ENCODE measurements at places on chromosomes 7 and 10.
A peak's percentile ranks its signal among the peaks of the same experiment; 100 is the strongest.

DNA sequence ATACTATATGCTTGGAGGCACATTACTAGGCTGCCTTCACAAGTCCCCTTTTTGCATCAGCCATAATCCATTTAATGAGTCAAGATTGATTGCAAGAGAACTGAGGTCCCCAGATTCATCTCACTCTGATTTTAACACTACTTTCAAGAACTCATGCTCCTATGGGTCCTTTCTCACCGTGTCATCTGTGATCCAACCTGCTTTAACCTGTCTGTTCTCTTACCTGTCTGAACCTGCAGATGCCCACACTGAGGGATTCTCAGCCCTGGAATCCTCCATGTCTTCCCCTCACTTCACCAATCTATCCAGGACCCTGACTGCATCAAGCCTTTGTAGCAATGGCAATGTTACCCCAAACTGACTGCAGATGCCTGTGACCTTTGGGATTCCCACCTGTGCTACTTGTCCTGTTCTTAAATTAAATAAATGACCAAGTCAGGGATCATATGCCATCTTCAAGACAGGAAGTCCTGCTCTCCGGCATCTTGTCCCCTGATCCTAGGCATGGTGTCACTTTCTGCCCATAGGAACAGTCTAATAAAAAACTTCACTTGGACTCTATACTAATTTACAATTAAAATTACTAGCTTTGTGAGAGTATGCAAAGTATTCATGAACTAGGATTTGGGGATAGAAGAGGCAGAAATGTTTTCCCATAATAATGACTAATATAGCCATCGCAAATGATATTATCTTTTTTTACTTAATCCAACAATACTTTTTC, 25.9 kb upstream of the GOT1 start:
- no peak for DNase-seq

- no peak for DNase-seq
Measured at GRCh38 chr10:67763499-67764011, 67.6 kb upstream of the CTNNA3 start.

- DNase-seq: no peak
Measured at GRCh38 chr10:52472406-52473146, 158.5 kb downstream of the DKK1 start.

GRCh38 chr7:138649506-138649905, 51.7 kb downstream of the SVOPL start:
- no peak for DNase-seq

GRCh38 chr10:109418795-109419194, 504.5 kb downstream of the XPNPEP1 start:
- no peak for DNase-seq

DNA sequence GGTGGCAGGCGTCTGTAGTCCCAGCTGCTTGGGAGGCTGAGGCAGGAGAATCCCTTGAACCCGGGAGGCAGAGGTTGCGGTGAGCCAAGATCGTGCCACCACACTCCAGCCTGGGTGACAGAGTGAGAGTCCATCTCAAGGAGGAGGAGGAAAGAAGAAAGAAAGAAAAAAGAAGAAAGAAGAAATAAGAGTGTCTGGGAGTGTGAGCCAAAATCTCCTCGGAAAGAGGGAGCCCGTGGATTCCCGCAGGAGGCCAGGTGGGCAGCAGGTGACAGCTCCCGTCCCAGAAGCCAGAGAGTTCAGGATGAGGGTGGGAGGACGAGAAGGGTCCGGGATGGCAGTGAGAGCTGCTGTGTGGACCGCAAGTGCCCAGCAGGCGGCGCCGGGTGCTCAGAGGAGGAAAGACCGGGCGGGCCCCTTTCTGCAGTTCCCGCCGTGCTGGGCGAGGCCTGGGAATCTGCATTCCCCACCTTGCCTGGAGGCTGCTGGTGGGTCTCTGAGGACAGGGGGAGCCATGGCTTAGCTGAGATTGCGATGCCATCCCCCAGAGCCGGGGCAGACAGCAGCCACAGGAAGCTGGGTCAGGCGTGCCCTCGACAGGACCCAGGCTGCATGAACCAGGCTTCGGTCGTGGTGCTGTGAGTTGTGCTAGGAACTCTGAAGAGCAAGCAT, 17.1 kb upstream of the AMZ1 start:
- no peak for DNase-seq

DNA sequence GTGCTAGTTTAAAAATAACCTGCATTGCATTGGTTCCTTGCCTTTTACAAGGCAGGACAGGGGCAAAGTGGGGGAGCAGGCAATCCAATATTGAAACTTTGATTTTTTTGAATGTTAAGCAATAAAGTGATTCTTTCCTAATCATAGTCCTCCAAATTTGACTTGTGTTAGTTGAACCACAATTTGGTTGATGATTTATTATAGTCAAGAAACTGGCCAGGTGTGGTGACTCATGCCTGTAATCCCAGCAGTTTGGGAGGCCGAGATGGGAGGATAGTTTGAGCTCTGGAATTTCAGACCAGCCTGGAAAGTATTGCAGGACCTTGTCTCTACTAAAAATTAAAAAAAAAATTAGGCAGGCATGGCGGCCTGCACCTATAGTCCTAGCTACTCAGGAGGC, 27.9 kb upstream of the ABLIM1 start:
- no peak for DNase-seq

GRCh38 chr7:137681657-137682562, 164.9 kb downstream of the DGKI start:
- DNase-seq: no peak

- no peak for DNase-seq
Measured at GRCh38 chr10:58473976-58474375, 38.7 kb upstream of the BICC1 start.

DNA sequence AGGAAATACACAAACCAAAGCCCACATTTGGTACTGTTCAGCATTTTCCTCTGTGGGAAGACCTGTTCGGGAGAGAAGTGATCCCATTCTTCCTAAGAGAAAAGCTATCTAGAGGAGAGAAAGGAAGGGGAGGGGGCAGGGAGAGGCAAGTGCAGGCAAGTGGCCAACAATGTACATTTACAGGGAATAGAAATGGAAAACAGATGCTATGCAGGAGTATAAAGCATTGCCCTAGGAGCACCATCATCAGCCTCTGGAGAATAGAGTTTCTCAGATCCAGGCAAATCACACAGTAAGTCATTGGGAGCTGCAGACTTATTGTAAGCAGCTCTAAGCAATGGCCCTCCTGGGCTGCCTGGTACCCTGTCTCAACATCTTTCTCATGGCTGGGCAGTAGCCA, 424.4 kb upstream of the AUTS2 start:
- no peak for DNase-seq

DNA sequence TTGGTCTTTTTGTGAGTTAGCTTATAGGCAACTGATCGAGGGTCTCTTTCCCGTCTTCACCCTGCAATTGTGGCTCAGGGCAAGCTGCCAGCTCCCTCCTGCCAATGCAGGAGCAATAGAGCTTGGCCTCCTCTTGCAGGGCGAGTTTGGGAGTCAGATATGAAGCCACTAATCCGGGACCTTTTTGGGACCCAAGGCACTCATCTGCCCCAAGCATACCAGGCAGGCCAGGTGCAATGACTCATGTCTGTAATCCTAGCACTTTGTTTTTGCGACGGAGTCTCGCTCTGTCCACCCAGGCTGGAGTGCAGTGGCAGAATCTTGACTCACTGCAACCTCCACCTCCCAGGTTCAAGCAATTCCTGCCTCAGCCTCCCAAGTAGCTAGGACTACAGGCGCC, 21.1 kb downstream of the LIMK1 start:
- no peak for DNase-seq

DNA sequence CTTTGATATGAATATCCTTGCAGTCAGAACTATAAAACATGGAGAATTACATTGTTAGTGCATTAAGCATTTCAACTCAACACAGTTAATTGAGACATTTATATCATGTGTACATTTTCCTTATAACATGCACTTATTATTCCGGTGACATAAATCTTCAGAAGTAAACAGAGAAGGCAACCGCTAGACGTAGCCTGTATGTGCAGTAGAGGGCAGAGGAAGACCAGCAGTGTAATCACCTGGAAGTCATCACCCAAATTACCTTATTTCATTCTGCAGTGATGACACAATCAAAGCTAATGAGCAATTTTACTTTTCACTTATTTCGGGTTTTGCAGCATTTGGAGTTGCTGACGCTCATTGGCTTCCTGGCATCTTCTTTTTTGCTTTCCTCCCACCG, 394.6 kb downstream of the SDK1 start:
- DNase-seq: no peak

GRCh38 chr7:131106681-131107336, 220.9 kb upstream of the MKLN1 start:
- DNase-seq: no peak

- DNase-seq: no peak
Measured at GRCh38 chr10:124145109-124145870, 51.9 kb upstream of the CHST15 start.

- peak; percentile 14 for DNase-seq
Measured at GRCh38 chr10:101833466-101833865, 10.1 kb downstream of the KCNIP2 start.

DNA sequence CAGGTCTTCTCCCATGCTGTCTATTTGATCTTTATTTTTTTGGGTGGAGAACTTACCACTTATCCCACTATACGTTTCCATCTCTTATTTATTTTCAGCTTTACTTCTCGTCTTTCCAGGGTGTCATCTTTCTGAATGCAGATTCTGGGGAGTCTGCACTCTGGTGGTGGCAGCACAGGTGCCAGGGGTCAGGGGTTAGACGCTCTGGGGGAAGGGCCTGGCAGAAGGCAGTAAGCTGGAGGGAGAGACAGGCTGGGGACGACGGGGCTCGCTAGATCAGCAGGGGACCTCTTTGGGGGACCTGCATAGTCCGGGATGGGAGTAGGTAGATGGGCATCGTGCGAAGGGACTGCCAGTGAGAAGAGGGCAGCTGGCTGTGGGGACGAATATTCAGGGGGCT, 22.3 kb downstream of the CHST12 start:
- DNase-seq: no peak

DNA sequence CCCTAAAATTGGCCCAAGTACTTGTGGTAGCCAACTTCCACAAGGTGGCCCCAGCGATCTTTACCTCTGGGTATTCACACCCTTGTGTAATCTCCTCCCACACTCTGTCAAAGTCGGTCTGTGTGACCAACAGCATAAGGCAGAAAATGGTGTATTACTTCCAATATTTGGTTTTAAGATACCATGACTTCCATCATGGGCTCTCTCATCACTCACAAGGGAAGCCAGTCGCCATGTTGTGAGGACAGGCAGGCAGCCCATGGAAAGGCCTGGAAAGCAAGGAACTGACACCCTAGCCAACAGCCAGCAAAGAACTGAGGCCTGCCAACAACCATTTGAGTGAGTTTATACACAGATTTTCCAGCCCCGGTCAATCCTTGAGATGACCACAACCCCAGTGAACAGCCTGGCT, 91.0 kb upstream of the KMT2E start:
- DNase-seq: no peak

DNA sequence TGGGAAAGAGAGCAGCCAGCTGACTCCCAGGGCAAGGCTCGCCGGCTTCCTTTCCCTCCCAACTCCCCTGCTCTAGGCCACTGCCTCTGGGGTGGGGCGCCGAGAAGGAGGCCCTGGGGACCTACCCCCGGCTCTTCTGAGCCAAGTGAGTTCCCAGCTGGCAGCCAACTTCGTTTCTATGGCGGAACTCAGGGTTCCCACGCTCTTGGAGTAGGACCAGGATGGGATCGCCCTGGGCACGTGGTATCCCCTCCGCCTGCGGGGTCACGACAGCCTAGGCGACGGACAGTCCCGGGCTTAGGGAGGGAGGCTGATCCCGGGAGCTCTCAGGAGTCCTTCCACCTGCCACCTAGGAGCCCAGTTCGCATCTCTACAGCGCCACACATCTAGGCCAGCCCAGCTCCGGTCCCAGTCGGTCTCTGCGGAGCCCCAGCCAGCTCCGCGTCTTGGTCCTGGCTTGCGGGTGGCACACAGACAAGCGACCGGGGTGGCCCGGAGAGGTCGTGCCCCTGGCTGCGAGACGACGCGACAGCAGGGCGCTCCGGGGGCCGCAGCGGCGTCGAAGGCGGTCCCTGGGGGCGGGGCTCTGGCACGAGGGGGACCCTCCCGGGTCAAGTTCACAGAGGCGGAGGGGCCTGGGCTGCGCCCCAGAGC, 20.5 kb upstream of the GATA3 start:
- no peak for DNase-seq

DNA sequence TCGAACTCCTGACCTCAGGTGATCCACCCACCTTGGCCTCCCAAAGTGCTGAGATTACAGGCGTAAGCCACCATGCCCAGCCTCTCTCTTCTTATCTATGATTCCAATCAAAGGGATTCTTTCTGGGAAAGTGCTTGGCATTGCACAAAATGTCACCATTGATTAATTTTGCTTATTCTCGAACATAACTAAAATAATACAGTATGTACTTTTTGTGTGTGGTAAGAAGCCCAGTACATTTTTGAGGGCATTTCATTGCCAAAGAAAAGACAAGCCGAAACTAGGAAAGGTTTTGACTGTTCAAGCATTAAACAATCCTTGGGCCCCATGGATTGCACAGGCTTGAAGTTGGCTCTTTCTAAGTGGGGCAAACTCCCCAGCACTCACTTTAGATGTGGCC, 18.3 kb upstream of the CACUL1 start:
- no peak for DNase-seq

GRCh38 chr7:116211913-116212596, 1.7 kb downstream of the TES start:
- DNase-seq: no peak

- no peak for DNase-seq
Measured at GRCh38 chr10:123746942-123747341, 80.8 kb downstream of the GPR26 start.

DNA sequence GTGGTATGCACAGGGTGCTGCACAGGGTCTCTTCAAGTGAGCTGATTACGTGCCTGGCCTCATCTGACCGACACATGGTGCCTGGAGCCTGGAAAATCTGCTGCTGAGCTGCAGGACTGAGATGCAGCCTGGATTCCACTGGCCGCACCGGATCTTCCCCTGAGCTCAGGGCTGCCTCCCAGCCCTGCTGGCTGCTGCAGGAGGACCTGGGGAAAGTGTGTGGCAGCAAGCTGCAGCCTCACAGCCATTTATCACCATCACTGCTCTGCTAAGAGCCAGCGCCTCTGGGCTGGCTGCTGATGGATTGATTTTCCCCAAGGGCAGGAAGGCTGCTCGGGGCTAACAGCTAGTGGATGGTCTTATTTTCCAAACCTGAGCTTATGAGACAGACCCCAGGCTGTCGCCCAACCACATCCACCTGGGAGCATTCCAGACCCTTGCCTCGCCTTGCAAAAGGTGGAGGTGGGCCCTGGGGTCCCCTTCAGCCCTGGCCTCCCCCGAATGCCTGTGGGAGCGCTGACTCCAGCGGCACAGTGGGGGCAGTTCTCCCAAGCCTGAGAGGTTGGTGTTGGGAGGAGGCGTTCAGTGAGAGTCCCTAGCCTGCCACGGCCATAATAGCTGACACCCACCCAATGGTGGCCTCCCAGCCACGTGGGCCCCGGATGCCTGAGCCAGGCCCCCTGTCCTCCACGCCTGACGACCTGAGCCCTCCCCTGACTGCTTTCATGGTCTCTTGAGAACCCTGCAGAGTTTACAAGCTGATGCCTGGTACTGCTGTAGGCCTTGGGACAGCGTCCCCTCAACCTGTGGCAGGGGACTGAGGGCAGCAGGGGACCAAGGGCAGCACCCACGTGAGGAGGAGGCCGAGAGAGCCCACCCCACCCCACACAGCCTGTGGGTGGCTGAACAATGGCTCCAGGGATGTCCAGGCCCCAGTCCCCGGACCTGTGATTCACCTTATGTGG, 38.2 kb downstream of the STK32C start:
- peak; percentile 59 for DNase-seq

- no peak for DNase-seq
Measured at GRCh38 chr10:126315494-126316177, 72.6 kb downstream of the ADAM12 start.

GRCh38 chr10:132967540-132967939, 25.2 kb upstream of the CFAP46 start:
- DNase-seq: peak; percentile 81

- DNase-seq: no peak
Measured at GRCh38 chr7:87212498-87212897, 7.0 kb downstream of the TMEM243 start.

Measured in chondrocyte (in vitro differentiated cells).